NCI-H1930 (cell line): ENCODE measurements at places on chromosomes 11 and 22.

- no peak for DNase-seq
These were observed 76.3 kb upstream of the TMEM45B start for GRCh38 chr11:129739339-129739738.

DNA sequence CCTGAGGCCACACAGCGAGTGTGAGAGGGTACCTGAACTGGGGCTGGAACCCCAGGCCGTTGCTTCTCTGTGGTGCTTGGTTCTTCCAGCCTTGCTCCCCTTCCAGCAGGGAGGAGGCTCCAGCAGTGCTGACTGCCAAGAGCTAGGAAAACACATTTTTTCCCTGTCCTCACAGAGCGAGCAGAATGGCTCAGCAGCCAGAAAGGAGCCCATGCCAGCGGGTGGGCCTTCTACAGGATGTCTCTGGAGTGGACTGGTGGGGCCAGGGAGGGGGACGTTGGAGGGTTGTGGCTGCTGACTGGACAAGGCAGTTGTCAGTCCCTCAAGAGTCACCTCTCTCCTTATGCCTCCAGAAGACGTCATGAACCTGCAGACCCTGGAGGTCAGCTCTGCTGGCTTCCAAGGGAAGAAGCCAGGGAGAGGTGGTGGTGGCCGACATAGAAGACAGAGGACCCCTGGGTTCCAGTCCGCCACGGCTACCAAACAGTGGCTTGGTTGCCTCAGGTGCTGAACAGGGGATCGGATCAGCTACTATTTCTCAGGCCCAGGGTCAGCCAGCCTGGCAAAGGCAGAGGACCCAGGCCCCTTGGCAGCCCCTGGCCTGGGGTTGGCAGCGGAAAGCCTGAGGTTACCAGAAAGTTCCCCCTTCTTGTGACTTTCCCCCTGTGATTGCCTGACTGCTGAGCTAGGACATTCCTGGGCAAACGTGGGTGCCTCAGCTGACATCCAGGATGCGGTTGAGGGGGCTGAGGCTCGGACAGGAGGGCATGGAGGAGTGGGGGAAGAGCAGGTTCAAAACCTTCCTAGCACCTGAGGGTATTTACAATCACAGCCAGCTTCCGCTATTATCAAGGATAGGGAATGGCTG lies 3.7 kb downstream of the MAFF start:
- no peak for DNase-seq

DNA sequence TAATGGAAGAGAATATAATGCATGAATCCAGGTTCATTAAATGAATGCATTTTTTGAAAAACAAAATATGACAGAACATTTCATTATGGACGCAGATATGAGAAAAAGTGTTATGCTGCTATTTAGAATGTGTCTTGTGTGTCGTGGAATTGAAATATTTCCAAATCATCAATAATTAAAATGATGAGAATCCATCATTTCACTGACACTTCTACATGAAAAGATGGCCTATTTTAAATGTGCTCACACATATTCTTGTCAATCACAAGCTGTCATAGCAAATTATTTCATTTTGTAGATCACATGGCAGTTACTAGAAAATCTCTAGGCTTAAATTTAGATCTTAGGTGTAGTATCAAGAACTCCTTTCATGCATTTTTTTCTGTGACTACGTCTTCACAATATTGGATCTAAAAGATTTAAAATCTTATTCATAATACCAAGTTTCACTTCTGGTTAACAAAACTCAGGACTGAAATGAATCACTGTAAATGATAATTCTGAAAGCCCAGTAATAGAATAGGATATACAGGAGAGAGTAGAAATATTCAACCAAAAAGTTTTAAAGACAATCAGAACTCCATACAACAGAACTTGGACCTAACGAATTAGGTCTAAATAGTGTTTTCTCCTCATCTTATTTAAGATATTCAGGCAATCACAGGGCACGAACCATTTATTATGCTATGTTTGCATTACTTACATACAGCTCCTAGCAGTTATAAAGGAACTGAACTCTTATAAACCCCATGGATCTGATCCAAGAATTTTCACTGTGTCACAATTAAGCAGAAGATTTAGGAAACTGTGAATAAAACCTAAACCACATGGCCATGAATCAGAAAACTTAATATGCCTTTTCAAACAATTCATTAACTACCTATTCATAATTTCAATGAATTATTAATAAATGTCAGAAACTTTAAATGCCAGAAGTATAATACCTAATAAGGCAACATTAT lies 67.7 kb downstream of the DCDC1 start:
- DNase-seq, result no peak

- no peak for DNase-seq
These were observed 3.5 kb upstream of the IFITM10 start for GRCh38 chr11:1753929-1754305.

GRCh38 chr11:16155448-16155847 lies 200.9 kb downstream of the SOX6 start:
- DNase-seq, result no peak

DNA sequence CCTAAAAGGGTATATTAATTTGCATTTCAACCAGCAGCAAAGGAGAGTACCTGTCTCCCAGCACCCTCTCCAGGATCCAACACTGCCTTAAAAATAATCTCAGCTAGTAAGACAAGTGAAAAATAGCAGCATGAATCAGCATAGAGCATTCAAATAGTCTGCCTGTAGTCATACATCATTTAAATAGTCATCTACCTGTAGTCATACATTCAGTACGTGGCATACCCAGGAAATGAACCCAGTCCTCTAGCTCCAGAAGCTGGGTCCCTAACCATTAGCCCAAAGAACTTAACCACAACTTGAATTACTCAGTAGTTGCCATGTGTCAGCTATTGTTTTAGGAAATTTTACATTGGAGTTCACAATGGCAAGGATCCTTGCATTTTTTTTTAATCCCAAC lies 9.3 kb downstream of the TENM4 start:
- DNase-seq, result no peak

DNA sequence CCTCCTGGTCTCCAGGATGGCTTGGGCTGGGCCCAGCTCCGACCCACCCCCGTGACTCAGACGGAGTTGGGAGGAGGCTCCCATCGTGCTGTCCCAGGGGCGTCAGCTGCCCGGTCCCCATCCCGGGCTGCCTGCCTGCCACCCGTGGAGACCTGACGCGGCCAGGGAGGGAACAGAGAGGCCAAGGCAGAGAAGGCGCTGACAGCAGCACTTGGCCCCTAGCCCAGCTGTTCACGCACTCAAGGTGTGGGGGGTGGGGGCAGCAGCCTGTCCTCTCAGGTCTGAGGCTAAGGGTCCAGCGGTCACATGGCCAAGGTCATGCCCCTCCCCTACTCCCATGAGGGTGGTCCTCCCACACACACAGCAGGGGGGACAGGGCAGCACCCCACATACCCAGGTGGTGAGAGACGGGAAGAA lies 48.6 kb downstream of the ELFN2 start:
- DNase-seq, result no peak

DNA sequence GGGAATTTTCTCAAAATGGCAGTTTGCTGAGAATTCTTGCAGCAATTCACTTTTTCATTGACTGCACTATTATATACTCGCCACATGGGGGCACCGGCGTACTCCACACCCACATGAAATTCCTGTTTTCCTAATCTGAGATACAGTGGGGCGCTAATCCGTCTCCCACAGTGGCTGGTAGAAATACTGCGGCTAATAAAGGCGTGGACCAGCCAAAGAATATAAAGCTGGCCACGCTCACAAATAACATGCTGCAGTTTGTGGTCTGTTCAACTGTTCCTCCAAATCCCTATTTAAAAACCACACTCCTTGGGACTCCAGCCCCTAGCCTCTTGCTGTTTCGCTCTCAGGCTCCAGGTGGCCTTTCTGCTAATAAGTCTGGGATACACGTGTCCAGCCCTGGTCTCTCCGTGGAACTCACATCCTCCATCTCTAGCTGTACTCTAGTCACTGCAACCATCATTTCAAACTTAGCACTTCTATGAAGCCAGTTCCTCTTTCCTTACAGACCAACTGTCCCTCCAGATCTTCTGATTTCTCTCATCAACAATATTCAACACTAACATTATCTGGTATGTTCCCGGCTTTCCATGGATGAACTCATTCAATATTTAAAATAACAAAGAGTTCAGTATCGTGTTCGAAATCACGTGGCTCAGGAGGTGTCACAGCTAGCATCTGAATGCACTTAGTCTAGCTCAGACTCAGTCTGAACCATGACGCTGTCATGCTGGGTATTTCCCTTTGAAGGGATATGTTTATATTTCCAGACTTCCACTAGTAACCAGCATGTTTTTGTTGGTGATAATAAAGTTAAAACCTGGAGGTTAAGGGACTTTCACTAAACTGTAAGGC lies 22.0 kb downstream of the TBRG1 start:
- peak; percentile 40 for DNase-seq

- DNase-seq, result no peak
These were observed 69.7 kb downstream of the PRSS23 start for GRCh38 chr11:86869966-86870570.

- no peak for DNase-seq
These were observed 212.7 kb upstream of the CADM1 start for GRCh38 chr11:115716601-115717529.

- DNase-seq, result no peak
These were observed 6.1 kb upstream of the NFAM1 start for GRCh38 chr22:42438293-42438650.

GRCh38 chr11:102446606-102447005 lies 6.0 kb downstream of the TMEM123 start:
- DNase-seq, result no peak

DNA sequence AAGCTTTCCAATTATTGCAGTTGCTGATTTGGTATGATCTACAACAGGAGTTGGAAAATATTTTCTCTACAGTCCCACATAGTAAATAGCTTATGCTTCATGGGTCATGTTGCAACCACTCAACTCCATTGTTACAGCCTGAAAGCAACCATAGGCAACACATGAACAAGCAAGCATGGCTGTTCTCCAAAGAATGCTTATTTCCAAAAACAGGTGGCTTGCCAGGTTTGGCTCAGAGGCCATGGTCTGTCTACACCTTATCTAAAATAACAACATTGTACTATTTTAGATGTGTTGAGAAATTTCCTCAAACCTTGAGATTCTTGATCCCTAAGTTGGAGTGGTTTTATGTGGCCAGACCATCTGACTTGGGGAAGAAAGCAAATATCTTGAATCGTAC lies 153.9 kb upstream of the MPPED2 start:
- DNase-seq, result no peak

GRCh38 chr22:26452236-26453016 lies 23.4 kb downstream of the ASPHD2 start:
- DNase-seq, result no peak

GRCh38 chr11:66659763-66660162 lies 17.9 kb downstream of the RBM4B start:
- DNase-seq, result no peak

DNA sequence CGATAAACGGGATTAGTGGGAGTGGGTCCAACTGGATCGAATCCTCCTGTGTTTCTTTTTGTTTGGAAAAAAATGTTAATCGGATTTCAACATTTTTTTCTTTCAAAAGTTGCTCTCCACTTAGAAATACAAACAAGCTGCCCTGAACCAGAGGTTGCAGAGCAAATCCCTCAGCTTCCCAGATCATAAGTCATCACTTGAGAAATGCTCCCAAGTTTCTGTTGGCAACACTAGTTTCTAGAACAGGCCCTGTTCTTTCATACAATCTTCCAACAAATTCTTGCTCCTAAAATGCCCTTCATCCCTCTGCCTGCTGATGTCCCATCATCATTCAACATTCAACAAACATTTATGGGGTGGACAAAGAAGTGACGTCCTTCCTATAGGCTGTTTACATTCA lies 1.3 kb upstream of the MLC1 start:
- DNase-seq, result no peak

DNA sequence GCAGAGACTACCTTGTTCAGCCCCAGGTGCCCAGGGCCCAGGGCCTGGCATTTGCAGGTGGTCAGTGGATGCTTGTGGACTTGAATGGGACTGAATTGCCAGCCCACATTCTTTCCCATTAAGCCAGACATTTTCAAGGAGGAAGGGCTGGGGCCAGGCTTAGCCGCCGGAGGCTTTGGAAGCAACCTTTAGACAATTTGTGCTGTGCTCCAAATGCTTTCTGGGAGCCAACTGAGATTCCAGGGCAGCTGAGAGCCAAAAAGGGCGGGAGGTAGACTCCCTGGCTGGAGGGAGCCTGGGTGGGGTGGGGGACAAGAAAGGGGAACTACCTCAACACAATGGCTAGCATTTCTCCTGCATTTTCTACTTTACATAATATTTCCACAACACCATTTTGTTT lies 54.8 kb upstream of the TIMP3 start:
- DNase-seq, result no peak

DNA sequence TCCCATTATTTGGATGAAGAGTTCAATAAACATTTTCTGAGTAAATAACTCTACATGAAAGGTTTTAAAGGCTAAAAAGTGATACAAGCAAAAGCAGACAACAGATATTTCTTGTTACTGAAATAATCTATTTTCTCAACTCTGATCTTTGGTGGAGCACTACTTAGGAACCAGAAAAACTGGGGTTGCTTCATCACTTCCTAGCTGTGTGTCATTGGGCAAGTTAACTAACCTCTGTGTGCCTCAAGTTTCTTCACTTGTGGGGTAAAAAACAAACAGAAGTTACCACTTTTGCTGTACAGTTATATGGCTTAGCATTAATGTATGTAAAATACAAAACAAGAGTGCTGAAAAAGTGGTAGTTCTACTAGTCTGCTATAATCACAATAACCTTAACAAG lies 5.6 kb downstream of the MAPK1 start:
- no peak for DNase-seq

GRCh38 chr11:32911413-32911812 lies 18.8 kb downstream of the QSER1 start:
- DNase-seq, result no peak

- DNase-seq, result no peak
These were observed 910 bp downstream of the CLTCL1 start for GRCh38 chr22:19290400-19291217.

GRCh38 chr22:21589396-21589795 lies 21.9 kb downstream of the UBE2L3 start:
- DNase-seq, result no peak

GRCh38 chr22:45254789-45255278 lies 14.1 kb upstream of the KIAA0930 start:
- no peak for DNase-seq

DNA sequence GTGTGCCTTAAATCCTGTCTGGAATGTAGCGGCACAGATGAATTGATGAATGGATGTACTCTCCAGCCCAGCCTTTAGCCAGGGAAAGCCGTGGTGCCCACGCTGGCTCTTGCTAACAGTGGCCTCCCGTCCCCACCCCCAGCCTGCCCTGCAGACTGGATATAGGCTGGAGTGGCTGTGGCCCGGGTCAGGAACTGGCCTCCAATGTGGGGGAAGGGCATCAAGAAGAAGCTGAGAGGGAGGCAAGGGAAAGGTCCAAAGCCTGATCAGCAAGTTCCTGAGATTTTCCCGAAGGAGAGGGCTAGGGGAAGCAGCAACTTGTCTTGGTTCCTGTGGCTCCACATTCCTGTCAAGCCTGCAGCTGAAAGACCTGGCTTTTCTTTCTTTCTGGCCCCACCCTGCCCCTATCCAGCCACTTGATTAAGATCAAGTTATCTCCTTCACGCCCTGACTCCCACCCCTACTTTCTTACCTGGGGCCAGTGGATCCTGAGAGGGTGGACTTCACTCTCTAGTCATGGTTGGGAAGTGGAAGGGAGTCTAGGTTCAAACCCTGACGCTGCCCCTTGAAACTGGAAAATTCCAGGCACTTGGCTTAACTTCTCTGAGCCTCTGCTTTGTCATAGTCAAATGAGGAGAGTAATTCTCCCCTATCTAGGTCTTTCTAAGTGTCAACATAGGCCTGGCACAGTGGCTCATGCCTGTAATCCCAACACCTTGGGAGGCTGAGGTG lies 11.0 kb upstream of the MICALL1 start:
- no peak for DNase-seq
